ENCODE measurements at places on chromosomes 3 and 15. TPM values are rescaled to one million over a fixed set of nuclear protein-coding genes. Genes with fewer than 3 reads are reported as not detected.

Gene MAP6D1
- 1.4 TPM for total RNA-seq

Gene LSAMP
- not detected for total RNA-seq

Gene EFCAB12
- total RNA-seq = 0.43 TPM

Gene NMNAT3
- 0.80 TPM for total RNA-seq

Gene GOLGA8O
- total RNA-seq = 5.3 TPM

Gene CADM2
- not detected for total RNA-seq

Gene NLGN1
- not detected for total RNA-seq

Gene C3orf22
- total RNA-seq = not detected

Gene TMOD2
- total RNA-seq = 4.2 TPM
